Hepatocyte (in vitro differentiated cells): ENCODE measurements at places on chromosomes 5 and 9.

DNA sequence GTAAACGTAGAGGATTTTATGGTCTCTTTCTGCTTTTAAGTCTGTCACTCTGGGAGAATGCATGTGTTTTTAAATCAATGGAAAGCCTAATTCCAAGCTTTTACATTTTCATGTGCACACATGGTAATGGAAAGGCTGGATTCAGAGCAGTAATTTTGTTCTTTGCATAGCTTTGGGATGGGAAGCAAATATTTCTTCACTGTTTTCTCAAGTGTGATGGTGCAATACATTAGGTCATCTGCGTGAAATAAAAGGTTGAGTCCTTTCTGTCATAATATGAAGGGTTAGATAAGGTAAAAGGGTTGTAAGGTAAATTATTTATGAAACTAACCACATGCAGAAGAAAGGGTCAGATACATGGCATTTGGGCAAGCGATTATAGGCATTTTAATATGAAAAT lies 88.2 kb upstream of the NR3C1 start:
- DNase-seq: no peak

- DNase-seq: peak; percentile 34
These were observed 87.4 kb downstream of the PSD2 start for GRCh38 chr5:139882961-139883539.

DNA sequence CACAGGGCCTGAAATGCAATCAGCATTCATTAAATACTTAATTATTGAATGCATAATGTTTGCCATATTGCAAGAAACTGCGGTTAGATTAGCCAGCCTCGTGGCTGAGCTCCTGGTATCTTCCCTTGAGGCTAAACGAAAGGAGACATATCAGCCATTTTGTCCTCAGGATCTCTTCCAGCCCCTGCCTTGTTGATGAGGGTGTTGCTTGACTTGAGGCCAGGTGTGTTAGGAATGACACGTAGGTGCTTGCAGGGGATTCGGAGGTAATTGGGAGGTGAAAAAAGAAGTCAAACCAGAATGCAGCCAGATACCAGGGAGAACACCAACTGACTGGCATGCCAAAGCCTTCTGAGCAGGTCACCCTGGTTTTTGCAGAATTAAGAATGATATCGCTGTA lies 12.5 kb downstream of the SH3RF2 start:
- DNase-seq: no peak

GRCh38 chr5:9058666-9059065 lies 487.2 kb downstream of the SEMA5A start:
- DNase-seq: no peak

GRCh38 chr9:129853614-129854013 lies 18.4 kb downstream of the USP20 start:
- no peak for DNase-seq

DNA sequence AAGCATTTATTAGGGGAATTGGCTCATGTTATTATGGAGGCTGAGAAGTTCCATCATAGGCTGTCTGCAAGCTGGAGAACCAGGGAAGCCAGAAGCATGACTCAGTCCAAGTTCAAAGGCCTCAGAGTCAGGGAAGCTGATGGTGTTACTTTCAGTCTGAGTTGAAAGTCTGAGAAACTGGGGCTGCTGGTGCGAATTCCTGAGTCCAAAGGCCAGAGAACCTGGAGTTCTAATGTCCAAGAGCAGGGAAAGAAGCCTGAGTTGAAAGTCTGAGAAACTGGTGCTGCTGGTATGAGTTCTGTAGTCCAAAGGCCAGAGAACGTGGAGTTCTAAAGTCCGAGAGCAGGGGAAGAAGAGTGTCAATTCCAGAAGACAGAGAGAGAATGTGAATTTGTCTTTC lies 641.1 kb downstream of the ISL1 start:
- DNase-seq: peak; percentile 61

DNA sequence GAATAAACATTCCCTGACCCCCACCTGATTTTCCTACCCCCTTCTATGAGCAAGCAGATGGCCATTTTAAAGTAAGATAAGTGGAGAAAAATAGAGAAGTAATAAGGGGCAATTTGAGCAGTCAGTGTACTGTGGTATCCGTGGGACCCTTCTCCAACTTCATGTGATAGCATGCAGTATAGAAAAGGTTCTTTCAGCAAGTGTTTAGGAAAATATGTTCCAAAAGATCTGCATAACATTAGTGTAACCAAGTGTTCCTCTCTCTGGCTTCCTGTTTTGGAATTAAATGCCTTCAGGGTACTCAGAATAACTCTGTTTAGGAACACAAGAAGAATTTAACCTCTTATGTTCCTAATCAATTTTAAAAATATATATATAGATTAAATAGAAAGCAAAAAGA lies 134.9 kb downstream of the ATG10 start:
- DNase-seq: no peak

- DNase-seq: no peak
These were observed 17.4 kb downstream of the TTC39B start for GRCh38 chr9:15289603-15290002.

- DNase-seq: no peak
These were observed 98.9 kb downstream of the ACTL7B start for GRCh38 chr9:108756746-108757490.

DNA sequence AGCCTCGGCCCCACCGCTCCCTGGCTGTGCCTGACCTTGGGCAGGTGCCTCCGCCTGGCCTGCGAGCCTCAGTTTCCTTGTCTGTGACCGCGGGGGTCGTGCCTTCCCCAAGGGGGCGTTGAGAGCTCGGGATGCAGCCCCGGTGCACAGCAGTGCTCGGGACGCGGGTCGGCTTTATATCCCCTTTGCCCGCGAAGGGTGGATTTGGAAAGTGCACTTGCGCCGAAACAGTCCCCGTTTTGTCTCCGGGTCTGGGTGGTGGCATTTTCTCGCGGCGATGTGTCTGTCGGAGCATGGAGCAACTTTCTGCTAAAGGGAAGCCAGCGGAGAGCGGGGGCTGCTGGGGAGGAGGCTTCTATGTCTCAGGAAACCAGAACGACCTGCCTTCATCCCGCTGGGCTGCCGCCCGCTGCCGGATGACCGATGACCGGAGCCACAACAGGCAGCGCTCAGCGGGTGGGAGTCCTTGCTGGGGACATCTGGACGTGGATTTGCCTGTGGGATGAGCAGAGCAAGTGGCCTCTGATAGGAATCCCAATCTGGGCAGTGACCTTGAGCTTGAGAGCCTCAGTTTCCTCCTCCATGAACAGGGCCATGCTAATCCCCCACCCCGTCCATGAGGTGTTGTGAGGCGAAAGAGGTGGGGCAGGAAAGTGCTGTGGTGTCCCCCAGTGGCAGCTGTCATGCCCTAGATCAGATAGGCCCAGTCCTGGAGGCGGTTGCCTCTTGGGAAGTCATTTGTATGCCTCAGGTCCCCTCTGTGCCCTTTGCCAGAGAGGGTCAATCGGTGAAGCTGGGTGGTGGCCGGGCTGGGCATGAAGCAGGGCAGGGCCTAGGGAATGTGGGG lies 651 bp downstream of the HRH2 start:
- DNase-seq: peak; percentile 26

GRCh38 chr5:77180167-77181081 lies 30.1 kb upstream of the PDE8B start:
- peak; percentile 43 for DNase-seq

DNA sequence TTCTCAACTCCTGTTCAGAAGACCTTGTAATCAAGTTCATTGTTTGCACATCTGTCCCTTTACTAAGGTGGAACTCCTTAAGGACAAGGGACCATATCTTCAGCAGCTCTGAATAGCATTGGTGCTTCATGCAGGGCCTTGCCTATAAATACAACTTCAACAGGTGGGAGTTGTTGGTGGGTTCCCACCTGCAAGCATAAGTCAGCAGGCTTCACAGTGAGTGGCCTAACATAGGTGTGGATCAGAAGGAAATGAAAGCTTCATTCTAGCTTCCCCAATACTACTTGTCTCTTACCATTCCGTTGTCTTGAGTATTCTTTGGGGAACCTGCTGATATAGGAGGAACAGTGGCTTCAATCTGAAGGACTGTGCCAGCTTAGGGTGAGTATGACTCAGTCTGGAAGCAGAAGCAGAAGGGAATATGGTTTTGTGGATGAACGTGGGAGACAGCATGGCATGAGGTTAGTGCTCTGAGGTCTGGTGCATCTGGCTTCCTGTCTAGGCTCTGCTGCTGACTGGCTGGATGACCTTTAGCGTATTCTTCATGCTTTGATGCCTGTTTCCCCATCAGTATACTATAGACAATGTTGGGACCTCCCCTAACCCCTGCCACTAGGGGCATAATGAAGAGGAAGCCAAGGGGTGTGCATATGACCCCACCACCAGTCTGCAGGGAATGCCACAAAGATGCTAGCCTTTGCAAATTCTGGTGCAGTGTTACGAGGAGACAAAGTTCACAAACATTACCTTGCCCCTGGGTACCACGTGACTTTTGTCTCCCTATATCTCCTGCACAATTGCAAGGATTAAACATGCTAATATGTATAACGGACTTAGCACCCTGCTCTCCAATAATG lies 192.3 kb downstream of the PALM2AKAP2 start:
- DNase-seq: no peak

- no peak for DNase-seq
These were observed 48.1 kb downstream of the ZNF622 start for GRCh38 chr5:16417398-16418074.

DNA sequence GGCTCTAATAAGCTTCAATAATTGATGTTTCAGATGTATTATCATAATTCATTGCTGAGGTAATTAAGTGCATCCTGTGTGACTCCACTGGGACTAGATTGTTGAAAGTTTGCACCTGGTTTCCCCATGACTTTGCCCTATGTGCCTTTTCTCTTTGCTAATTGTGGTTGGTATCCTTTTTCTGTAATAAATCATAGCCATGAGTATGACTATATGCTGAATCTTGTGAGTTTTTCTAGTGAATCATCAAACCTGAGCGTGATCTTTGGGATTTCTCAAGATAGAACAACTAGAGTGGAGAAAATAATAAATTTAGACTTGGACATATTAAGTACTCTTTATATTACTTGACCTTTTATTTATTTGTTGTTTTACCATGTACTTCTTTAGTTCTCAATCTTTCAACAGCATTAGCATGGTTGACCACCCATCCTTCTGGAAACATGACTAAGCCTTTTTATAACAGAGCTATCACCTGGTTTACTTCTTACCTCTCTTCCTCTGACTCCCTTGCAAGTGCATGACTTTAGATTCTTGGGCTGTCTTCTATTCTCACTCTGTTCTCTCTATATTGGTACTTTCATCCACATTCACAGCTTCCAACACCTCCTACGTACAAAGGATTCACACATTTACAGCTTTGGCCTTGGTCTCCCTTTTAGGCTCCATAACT lies 239.6 kb upstream of the TAS2R1 start:
- no peak for DNase-seq

DNA sequence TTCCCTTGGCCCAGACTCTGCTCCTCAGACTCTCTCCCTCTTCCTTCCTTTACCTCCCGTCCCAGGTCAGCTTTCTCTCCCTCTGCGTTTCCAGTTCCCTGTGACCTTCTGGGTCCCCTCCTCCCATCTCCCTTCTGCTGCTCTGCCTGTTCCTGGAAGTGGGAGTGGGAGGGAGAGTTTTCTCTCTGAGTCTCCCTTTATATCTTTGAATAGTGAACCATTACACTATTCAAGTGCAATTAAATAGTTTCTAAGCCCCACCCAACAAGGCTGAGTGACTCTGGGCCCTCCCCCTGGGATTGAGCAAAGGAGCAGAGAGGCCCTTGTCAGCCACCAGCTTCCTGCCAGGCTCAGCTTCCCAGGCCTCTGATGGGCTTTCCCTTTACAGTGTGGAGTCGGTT lies 34.8 kb downstream of the THBS4 start:
- no peak for DNase-seq

GRCh38 chr5:146699664-146700418 lies 178.7 kb downstream of the PPP2R2B start:
- no peak for DNase-seq

GRCh38 chr9:104779334-104779733 lies 15.4 kb downstream of the NIPSNAP3B start:
- no peak for DNase-seq

DNA sequence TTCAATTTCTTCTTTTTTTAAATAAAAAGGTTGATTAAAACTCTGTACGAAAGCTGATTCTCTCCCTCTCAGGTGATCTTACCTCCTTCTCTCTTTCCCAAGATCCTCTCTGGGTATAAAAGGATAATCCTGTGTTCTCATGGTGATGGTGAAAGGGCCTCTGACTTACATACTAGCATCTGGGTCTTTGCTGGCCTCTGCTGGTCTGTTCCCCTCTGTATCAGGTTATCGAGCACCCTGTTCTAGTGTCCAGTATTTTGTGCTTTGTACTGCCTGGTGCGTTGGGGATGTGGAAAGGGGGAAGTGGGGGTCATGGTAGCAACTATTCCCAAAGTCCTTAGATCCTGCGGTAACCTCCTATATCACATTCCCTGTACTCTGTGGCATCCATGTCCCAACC lies 328.9 kb downstream of the NR2F1-AS1 start:
- DNase-seq: no peak

DNA sequence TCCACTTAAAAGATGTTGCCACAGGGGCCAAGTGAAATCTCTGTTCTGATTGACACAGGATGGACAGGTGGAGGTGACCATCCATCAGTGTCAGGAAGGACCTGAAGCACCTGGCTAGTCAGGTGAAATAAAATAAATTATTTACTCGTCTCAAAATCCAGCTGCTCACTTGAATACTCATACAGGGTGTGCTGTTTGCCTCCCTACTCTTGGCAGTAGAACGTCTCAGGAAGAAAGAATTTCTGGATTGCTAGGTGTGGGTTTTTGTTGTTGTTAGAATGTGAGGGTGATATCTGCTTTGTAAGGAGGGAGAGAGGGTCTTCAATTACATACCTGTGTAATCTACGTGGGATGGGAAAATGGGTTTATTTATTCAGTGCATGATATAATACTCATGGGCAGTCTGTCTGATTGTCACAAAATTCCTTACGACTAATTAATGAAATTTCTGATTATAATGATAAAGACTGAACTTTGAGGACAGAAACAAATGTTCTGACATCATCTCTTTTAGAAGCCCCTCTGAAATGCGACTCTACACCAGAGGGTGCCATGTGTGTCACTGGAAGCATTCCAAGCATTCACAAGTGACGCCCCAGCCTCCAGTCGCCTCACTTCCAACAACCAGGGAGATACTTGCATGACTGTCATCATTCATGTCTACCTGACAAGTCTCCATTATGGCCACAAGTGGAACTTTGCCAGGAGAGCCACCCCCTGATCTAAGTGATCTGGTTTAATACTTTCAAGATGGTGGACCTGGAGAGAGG lies 218.4 kb downstream of the GAPVD1 start:
- no peak for DNase-seq

DNA sequence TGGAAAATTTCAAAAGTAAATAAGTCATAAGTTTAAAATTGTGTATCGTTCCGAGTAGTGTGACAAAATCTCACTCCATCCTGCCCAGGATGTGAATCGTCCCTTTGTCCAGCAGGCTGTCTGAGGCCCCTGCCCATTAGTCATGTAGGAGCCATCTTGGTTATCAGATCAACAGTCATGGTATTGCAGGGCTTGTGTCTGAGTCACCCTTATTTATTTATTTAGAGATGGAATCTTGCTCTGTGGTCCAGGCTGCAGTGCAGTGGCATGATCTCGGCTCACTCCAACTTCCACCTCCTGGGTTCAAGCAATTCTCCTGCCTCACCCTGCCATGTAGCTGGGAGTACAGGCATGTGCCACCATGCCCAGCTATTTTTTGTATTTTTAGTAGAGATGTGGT lies 30.2 kb downstream of the ITGA2 start:
- no peak for DNase-seq

- DNase-seq: no peak
These were observed 1254.5 kb upstream of the NUDT12 start for GRCh38 chr5:104817127-104817526.

- DNase-seq: no peak
These were observed 78.8 kb downstream of the GNA14 start for GRCh38 chr9:77569335-77569734.

- no peak for DNase-seq
These were observed 525.1 kb downstream of the TAF11L14 start for GRCh38 chr5:18159331-18159730.
